ENCODE measurements at places on chromosomes 13 and 19.

- no peak for DNase-seq
Observed at GRCh38 chr19:14544047-14544446, 14.7 kb downstream of the TECR start.

GRCh38 chr13:35879111-35879510, 252.1 kb downstream of the DCLK1 start:
- no peak for DNase-seq

- no peak for DNase-seq
Observed at GRCh38 chr19:15260939-15261338, 28.7 kb upstream of the EPHX3 start.

DNA sequence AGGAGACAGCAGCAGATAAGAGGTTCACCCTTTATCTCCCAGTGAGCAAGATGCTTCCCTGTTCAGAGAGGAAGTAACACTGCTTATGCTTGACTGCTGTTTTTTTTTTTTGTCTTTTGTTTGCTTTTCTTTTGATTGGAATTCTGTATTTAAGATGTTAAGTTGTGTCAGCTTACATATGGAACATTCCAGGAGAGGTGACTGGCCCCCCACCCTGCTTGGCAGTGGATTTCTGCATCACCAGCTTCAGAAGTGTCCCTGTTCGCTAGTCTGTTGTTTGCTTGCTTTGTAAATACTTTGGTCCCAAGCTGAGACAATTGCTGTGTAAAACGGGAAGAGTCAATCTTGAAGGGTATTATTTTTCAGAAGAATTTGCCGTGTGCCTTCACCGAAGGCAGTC, 43.0 kb downstream of the IFT88 start:
- no peak for DNase-seq

GRCh38 chr13:67416047-67416925, 186.2 kb upstream of the PCDH9 start:
- no peak for DNase-seq

DNA sequence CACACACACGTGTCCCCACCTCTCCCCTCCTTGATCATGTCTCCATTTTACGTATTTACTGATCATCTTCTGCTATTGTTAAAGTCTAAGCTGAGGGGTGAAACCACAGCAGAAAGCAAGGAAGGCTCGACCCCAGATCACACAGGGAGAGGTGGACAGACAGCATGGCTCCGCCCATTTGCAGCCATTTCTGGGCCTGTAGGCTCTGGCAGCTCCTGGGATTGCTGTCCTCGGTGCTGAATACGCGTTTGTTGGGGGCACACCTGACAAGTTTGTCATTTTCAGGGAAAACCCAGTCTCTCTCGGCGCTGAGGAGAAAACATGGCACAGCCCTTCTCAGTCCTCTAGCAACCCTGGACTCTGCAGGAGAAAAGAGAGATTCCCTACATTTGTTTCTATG, 8.0 kb downstream of the TMEM86B start:
- no peak for DNase-seq

GRCh38 chr19:39166571-39167391, 30.0 kb upstream of the NCCRP1 start:
- no peak for DNase-seq

DNA sequence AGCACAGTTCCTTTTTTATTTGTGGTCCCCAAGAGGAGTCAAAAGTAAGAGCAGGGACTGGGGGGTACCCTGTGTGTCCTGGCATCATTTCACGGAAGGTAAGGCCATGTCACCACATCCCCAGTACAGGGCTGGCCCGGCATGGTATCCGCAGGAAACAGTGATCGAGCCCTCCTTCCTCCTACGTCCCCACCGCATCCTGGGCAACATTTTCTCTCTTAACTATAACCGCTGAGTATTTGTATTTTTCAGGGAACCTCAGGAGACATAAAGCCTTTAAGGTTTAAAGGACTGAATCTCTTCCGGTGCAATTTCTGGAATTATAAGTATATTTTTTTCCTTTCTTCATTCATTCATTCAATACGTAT, 13.6 kb upstream of the LATS2 start:
- no peak for DNase-seq

GRCh38 chr19:18807861-18808331, 16.8 kb upstream of the COMP start:
- DNase-seq = no peak

GRCh38 chr19:31863122-31863521, 482.3 kb upstream of the ZNF507 start:
- DNase-seq = no peak

DNA sequence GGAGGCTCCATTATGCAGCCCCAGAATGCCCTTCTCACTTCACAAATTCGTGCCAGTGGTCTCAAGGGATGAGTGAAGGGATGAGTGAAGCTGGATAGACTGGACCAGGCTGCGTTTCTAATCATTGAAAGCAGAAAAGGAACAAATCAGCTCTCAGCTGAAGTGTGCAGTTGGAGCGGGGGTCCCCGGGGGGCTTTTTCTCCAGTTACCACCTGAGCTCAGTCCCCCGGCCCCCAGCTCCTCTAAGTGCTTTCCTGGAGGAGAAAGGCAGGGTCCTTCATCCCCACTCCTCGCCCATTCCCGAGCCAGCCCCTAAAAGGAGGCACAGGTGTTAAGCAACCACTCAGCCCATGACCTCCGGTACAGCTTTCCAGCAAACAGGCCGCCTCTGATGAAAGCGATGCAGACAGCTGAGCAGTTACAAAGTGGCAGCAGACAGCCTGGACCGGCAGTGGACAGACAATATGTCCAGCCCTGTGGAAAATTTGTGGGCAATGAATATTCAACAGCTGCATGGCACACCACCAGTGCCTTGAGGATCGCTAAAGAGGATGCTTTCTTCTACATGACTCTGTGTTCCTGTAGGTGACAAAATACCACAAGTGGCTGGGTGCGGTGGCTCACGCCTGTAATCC, 110.7 kb upstream of the UBL3 start:
- no peak for DNase-seq

DNA sequence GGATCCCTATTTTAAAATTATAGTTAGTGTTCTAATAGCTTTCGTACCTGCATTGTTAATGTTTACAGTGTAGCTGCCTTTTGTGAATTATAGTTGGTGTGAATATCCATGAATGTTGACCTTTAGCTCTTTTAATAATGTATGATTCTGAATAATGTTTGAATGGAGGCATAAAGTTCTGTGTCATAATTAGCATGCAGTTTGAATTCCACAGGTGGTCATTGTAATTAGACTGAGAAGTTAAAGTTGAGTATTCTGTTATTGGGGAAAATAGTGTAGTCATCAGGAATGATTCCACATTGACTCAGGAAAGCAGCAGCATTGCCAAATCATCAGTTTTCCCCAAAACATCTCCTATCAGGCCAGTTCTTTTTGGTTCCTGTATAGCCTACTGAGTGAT, 12.1 kb downstream of the GPR18 start:
- no peak for DNase-seq

DNA sequence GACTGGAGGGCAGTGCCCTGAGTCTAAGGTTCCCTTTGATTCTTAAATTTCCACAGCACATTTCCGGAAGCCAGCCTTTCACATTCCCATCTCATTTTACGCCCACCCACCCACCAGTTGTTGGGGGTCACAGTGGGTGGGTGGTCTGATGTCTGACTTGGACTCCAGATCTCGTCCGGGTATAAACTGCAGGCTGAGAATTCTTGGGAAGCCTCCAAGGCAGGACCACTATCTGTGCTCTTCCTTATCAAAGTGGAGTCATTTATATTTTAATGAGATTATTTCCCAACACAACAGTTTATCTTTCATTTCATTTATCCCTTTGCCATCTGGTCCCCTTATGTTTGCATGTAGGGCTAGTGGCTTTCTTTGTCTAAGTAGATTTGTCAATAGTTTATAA, 3.6 kb upstream of the FAM124A start:
- no peak for DNase-seq

GRCh38 chr19:8101311-8101710, 48.1 kb downstream of the FBN3 start:
- no peak for DNase-seq

DNA sequence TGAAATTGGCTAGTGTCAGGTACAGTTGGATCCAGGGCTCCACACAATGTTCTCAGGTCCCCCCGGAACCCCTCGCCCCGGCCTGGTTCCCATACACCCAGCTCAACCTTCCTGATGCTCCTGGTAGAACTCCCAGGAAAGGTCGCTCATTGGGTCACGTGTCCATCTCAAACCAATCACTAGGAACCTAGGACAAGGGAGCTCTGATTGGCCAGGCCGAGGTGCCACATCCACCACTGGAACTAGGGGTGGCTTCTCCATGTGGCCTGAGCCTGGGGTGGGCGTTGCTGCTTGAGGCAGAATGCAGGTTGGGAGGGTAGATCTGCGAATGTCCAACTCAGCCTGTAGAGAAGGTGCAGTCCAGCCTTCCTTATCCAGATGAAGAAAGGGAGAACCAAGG, 6.9 kb upstream of the MEF2B start:
- no peak for DNase-seq

DNA sequence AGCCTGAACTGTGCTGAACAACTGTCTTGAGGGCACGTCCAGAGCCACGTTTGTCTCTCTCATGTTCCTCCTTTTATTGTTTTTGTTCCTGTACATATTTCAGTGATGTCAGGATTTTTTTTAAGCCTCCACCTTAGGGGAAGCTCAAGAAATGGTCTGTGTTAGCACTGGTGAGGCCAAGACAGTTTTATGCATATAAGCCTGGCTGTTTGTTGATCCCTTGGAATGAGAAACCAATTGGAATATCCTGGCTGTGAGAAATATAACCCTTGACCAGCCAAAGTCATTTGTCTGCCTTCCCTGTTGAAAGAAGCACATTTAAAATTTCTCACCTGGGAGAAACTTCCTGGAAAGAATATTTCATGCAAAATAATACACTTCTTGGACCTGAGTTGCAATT, 115.8 kb downstream of the DNAJC15 start:
- DNase-seq = no peak

GRCh38 chr19:32868206-32868950, 1.2 kb downstream of the SLC7A9 start:
- DNase-seq = no peak

DNA sequence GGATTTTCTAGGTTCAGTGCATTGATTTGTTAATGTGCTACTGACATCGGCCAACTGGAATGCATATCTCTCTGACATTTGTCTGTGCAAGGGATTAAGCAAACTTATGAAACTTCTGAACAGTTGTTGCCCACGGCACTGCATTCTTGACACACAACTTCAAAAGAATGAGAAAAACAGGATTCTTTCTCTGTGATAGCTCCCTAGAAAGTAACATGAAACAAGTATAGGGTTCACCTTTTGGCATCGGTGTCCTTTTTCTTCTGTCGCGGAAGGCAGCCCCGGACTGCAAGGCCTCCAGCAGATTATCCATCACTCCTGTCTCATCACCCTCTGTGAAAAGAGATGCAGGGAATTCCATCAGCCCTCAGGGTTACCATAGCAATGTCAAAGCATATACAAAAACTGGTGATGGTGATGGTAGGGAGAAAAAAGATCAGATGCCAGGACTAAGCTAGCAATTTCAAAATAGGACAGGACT, 389.2 kb downstream of the DIAPH3 start:
- no peak for DNase-seq

GRCh38 chr19:1917146-1917545, 11.9 kb downstream of the ADAT3 start:
- no peak for DNase-seq

GRCh38 chr19:16288544-16288943, 36.1 kb upstream of the KLF2 start:
- DNase-seq = no peak

DNA sequence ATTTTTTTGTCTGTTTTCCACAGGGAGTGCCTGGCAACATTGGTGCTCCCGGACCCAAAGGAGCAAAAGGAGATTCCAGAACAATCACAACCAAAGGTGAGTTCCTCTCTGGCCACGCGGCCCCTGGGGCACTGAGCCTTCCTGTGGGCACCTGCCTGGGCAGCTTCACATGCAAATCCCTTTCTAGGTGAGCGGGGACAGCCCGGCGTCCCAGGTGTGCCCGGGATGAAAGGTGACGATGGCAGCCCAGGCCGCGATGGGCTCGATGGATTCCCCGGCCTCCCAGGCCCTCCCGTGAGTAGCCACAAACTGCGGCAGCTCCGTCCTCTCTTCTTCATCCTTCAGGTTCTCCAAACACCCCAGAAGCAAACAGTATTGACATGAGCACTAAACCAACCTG, 99.4 kb downstream of the RAB20 start:
- no peak for DNase-seq

DNA sequence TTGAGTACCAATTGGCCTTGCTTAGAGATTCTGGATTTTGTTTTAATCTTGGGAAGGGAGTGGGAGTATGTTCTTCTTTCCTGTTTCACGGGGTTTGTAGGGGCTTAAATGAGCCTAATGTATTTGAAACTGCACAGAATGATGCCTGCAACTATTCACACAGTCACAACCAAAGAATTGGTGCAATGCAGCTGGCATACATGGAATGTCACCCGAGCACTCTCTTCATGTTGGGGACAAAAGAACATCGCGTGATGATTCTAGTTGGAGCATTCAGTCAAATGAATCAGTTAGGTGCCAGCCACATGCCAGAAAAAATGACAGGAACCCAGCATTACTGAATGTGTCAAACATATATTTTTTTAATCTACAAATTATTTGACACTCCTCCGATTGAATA, 22.1 kb downstream of the STARD13 start:
- DNase-seq = no peak

- DNase-seq = no peak
Observed at GRCh38 chr13:50459658-50460057, 383.8 kb downstream of the DLEU7 start.

DNA sequence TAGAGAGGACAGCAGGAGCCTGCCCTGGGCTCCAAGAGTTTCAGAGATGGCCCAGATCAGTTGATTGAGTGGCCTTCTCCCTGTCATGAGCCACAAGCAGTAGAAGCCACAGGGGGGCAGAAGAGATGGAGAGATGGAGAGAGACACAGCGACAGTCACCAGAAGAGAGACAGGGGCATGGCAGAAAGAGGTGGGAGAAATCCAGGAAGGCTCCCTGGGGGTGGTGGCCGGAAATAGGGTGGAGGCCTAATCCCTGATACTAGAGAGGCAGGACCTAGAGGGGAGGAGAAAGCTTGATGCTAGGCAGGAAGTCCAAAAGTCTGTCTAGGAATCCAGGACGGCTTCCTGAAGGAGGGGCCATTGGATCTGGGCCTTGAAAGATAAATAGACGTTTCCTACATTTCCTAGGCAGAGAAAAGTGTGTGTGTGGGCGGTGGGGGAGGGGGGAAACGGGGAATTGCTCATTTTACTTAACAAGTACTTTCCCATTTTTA, 9.6 kb upstream of the TPM4 start:
- peak; percentile 65 for DNase-seq

GRCh38 chr19:38946229-38947010, 15.7 kb downstream of the MRPS12 start:
- DNase-seq = no peak

All from stimulated activated CD4-positive, alpha-beta T cell treated with anti-CD3 and anti-CD28 coated beads, Interleukin-4, amount 100 ng/mL, for 24 hours (primary cell).